ENCODE measurements at places on chromosomes 11 and 22.

DNA sequence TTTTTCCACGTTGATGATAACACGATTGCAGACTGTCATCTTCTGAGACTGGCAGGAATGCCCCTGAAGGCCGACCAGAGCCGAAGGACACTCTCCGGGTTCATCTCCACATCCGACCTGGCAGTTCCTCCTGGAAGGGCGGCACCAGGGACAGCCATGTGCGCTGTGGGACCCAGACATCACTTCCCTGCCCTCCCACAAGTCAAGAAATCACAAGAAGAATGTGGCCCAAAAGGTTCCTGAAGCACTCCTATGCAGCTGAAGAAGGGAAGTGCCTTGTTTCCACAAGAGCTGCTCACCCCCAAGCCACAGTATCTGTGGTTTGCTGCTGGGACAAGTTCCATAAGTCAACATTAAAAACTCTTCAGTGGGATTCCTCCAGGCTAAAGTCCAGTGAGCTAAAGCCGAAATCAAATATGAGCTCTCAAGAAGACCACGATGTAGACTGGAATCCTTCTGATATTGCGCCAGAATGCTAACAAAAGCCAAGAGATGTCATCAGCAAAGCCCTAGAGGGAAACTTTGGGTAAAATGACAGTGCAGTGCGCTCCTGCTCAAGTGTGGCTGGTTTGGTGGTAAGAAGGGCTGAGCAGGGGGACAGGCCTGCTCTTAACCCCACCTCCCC lies 21.2 kb downstream of the PACSIN2 start:
- no peak for DNase-seq

DNA sequence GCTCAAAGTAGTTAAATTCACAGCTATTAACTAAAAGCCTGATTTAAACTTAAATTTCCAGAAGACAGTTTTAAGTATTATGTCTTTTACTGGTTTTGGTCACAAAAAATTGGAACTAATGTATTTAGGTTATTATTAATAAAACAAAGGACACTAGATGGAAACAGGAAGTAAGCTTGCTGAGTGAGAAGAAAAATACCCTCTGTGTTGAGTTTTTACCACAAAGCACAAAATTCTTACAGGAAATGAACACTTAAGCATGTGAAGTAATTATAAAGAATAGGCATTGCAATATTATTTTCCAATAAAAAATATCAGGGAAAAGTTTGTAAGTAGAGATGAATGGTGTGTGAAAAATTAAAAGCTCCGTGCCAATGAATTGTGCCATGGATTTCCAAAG lies 46.3 kb downstream of the PIK3C2A start:
- DNase-seq, result no peak

GRCh38 chr11:125890447-125891100 lies 3.1 kb downstream of the HYLS1 start:
- DNase-seq, result no peak

- no peak for DNase-seq
Observed at GRCh38 chr11:117855912-117856651, 20.4 kb downstream of the FXYD6 start.

DNA sequence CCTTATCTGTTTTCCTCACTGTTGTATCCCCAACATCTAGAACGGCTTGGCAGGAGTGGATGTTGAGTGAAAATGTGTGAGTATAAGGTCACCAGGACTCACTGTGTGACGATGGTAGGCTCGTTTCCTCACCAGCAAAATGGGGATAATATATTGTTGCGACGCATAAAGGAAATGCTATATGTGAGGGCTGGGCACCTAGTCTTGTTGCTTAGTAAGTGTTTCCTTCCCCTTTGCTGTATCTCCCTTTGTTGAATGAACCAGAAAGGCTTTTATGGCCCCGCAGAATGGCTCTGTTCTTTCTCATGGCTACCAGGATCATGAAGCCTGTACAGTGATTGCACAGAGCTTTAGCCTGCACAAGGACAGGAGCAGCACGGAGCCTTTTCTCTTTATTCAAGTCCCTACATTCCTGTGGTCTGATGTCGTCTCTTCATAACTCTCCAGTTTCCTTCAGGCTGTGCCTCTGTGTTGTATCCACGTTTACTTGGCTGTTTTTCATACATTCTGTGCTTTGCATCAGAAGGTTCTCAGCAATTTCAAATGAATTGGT lies 5.4 kb downstream of the TNRC6B start:
- DNase-seq, result no peak

- DNase-seq, result no peak
Observed at GRCh38 chr22:47126344-47126811, 363.9 kb downstream of the TBC1D22A start.

Data from T-helper 9 cell (primary cell).